Cardiac septum (tissue), 1 donor: ENCODE measurements at places on chromosomes 1 and 21. TPM values are rescaled to one million over a fixed set of nuclear protein-coding genes. Genes with fewer than 3 reads are reported as not detected.
A peak's percentile ranks its signal among the peaks of the same experiment; 100 is the strongest.

Gene PAPPA2
- 1.4 TPM for total RNA-seq

Gene NCMAP
- not detected for total RNA-seq

Gene TMEM61
- not detected for total RNA-seq

Gene RHBDL2
- not detected for total RNA-seq

Gene OR2T3
- total RNA-seq: not detected

Gene LRRC8D
- total RNA-seq: 3.4 TPM

Gene DIRAS3
- total RNA-seq: 37.8 TPM

Gene EDARADD
- total RNA-seq: 0.43 TPM

Gene S100A7
- not detected for total RNA-seq

Gene GBP7
- 0.08 TPM for total RNA-seq

Gene HES2
- total RNA-seq: not detected

Gene ITLN1
- 0.27 TPM for total RNA-seq

Gene CELA2A
- total RNA-seq: not detected

Gene CFHR2
- total RNA-seq: not detected

Gene KCNC4
- 16.6 TPM for total RNA-seq

Gene OPRD1
- total RNA-seq: not detected

Gene SPATA17
- 0.78 TPM for total RNA-seq

Gene EIF2D
- total RNA-seq: 27.8 TPM

Gene LPAR3
- total RNA-seq: 2.0 TPM

Gene LAPTM5
- total RNA-seq: 14.2 TPM

Gene CNKSR1
- 2.9 TPM for total RNA-seq

- DNase-seq: no peak
Observed at GRCh38 chr1:202076050-202076511, 46.6 kb upstream of the GPR37L1 start.

- no peak for DNase-seq
Observed at GRCh38 chr1:202189918-202190715, 3.5 kb upstream of the LGR6 start.

GRCh38 chr1:201447903-201448871 lies 20.8 kb downstream of the PHLDA3 start:
- DNase-seq: peak; percentile 85

DNA sequence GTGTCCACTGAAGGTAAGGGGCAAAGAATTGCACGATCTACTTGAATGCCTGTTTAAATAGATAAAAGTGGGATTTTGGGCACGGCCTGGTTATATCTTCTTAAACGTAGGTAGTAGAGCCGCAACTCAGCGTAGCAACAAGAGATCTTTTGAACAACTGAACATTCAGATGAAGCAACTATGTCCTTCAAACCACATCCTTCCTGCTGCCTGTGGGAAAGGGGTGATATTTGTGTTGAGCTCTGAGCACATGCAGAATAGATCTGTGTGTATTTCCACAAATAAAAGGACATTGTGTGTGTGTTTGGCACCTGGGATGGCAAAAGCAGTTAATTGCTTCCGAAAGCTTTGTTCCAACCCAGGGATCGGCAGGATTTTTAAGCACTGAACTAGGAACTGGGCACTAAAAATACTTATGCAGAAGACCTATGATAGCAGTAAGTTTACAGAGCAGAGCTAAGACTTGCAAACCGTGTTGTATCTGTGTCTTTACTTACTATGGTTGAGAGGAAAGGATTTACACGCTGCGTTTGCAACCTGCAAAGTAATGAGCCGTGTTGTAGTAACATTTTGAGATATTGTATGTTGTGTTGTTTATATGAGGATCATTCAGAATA lies 333.4 kb downstream of the CHRM3 start:
- no peak for DNase-seq

- no peak for DNase-seq
Observed at GRCh38 chr1:181014477-181015250, 8.0 kb downstream of the STX6 start.

- no peak for DNase-seq
Observed at GRCh38 chr21:15121655-15122120, 56.9 kb upstream of the NRIP1 start.

DNA sequence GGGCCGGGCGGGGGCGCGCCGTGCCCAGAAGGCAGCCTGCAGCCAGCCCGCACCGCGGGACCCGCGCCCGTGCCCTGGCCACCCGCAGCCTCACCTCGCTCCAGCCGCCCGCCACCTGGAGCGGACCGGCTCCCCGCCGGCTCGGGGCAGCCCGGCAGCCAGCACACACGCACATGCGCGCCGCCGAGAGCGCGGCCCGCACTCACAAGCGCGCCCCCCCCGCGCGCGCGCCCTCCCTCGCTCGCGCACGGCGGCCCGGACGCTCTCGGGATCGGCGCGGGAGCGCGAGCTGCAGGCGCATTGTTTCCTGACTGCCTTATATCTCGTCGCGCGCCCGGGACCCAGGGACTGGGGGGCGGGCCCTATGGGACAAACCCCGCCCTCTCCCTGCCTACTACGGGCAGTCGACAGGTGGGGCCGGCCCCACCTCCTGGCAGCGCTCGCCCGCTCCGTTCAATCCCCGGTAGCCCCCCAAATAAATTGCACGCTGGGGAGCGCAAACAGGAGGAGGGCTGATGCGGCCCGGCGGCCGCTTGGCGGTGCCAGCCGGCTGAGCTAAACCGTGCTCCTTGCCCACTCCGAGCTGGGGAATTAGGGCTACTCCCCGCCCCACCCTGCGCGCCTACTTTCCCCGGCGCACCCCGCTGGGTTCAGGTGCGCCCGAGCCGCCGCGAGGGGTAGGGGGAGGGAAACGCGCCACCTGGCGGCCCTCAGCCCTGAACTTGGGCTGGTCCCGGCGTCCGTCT lies at the start of gene MYCL:
MYCL (minus strand) TSS at position 204 of the 746 bp plus-strand sequence. CDS start 483 bp downstream, outside the sequence.
- peak; percentile 88 for DNase-seq

DNA sequence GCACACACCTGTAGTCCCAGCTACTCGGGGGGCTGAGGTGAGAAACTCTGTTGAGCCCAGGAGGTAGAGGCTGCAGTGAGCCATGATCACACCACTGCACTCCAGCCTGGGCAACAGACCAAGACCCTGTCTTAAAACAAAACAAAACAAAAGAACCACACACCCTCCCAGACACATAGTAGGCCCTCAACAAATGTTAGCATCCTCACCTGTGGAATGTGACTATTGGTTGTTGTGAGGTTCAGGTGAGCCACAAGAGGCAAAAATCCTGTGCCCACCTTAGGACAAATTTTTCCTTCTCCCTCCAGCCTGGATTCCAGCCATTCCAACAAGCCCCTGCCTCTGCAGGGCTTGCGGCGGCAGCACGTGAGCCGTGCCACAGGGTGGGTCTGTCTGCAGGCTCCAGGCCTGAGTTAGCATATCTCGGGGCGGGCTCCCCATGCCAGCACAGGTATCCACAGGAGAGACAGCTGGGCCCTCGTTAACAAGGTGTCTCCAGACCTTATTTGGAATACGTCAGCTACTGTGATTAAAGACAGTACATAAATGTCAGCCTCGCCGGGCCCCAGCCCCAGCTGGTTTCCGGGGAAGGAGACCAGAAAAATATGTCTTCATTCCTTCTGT lies 17.4 kb downstream of the C1QB start:
- DNase-seq: no peak

- no peak for DNase-seq
Observed at GRCh38 chr1:94084547-94084946, 36.4 kb downstream of the ABCA4 start.

DNA sequence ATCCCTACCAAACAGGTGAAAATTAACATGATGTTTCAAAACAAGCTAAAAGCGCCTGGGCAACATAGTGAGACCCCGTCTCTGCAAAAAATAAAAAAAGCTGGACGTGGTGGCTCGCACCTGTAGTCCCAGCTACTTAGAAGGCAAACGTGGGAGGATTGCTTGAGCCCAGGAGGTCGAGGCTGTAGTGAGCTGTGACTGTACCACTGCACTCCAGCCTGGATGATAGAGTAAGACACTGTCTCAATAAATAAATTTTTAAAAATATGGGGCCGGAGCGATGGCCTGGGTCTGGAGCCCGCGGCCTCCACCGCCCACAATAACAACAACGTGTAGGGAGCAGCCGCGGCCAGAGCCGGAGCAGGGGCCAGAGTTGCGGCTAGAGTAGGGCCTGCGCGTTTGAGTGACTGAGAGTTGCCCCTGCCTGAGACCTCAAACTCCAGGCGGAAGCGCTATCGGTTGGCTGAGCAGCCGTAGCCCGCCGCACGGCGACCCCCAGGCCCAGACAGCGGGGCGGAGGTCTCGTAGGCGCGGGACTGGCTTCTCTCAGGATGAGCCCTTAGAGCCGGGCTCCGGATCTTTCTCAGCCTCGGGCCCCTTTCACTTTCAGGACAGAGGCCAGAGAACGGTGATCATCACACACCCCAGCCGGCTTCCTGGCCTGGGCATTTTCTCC lies 41.4 kb downstream of the ZMYM1 start:
- no peak for DNase-seq

GRCh38 chr1:236341298-236341697 lies 52.8 kb upstream of the EDARADD start:
- DNase-seq: no peak

GRCh38 chr1:61887931-61888564 lies 145.8 kb downstream of the PATJ start:
- DNase-seq: no peak

DNA sequence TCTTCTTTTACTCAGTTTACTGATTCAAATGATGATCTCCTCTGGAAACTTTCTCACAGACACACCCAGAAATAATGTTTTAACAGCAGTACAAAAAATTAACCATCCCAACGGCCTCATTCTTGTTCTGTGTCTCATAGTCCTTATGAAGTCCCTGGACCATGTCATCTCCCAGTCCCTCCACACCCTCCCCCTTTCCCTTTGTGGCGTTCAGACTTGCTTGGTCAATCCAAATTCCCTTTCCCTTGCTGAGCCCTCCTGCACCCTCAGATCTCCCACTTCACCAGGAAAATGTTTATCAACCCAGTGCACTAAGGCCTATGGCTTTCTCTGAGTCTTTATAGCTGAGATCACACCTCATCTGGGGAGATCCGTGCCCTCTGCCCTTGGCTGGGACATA lies 85.9 kb downstream of the CENPF start:
- no peak for DNase-seq

DNA sequence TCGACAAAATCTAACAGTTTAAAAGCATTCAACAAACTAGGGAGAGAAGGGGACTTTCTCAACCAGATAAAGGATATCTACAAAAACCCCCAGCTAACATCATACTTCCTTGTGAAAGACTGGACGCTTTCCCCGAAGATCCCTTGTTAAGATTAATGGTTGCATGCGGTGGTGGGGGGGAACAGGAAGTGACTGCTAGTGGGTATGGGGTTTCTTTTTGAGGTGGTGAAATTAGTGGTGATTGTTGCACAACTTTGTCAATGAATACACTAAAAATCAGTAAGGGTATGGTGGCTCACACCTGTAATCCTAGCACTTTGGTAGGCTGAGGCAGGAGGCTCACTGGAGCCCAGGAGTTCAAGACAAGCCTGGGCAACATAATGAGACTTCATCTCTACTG lies 26.9 kb upstream of the EYA3 start:
- no peak for DNase-seq

GRCh38 chr1:150514913-150515327 lies 632 bp upstream of the FALEC start:
- DNase-seq: no peak

- no peak for DNase-seq
Observed at GRCh38 chr21:33042812-33043211, 17.1 kb downstream of the OLIG2 start.

DNA sequence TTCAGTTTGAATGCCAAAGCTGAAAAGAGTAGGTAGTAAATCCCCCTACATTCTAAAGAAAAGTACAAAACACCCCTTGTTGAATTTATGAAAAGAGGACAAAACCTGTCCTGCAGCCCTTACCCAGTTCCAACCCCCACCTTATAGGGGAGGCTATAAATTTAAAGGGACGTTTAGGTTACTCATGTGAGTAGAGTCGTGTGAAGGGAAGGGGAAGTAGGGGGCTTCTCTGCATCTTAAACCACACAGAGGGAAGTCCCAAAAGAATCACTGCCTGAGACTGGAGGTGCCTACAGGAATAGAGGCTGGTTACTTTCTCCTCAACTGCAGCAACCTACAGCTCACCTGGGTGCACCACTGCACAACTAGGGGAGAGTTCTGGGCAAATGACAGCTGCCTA lies 36.7 kb upstream of the KIRREL1 start:
- no peak for DNase-seq

- DNase-seq: no peak
Observed at GRCh38 chr1:42692461-42692860, 10.2 kb downstream of the YBX1 start.

- DNase-seq: peak; percentile 83
Observed at GRCh38 chr1:162696286-162696862, 64.1 kb downstream of the DDR2 start.

- peak; percentile 90 for DNase-seq
Observed at GRCh38 chr1:236997361-236997760, 6.9 kb downstream of the MT1HL1 start.

GRCh38 chr1:170800265-170800664 lies 135.1 kb upstream of the MROH9 start:
- DNase-seq: no peak

DNA sequence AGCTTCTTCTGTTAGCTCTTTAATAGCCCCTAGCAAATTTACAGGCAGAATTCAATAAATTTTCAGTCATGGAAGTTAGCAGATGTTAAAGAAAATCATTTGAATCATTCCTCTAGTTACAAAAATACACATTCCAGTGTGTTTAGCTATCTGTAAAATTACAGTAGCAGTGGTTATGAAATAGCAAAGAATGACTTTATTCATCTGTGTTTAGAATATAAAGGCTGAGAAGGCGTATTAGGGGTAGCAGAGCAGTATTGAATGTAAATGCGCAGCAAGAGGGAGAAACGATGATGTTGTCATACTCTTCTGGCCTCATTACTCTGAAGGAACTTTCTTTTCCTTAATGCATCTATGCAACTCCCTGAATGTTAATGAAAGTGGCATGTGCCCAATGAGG lies 106.2 kb upstream of the CYYR1 start:
- no peak for DNase-seq

- DNase-seq: no peak
Observed at GRCh38 chr1:24323281-24323680, 4.1 kb downstream of the GRHL3 start.

DNA sequence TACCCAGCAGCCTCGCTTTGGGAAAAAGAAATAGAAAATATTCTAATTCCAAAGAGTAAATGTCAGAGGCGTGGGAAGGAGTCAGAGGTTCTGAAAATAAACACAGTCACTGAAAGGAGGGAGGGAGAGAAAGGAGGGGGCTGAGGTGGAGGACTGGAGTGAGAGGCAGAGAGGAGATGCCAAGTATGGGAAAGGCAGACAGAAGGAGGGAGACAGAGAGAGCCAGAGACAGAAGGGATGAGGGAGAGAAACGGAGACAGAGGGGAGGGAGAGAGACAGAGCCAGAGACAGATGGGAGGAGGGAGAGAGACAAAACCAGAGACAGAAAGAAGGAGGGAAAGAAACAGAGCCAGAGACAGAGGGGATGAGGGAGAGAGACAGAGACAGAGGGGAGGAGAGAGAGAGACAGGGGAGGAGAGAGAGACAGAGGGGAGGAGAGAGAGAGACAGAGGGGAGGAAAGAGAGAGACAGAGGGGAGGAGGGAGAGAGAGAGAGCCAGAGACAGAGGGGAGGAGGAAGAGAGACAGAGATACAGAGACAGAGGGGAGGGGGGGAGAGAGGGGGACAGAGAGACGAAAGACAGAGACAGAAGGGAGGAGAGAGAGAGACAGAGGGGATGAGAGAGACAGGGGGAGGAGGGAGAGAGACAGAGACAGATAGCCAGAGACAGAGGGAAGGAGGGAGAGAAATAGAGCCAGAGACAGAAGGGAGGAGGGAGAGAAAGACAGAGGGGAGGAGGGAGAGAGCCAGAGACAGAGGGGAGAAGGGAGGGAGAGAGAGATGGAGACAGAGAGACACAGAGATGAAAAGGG lies 525.5 kb downstream of the MATN1 start:
- no peak for DNase-seq
